ENCODE measurements at places on chromosomes 2 and 18.

GRCh38 chr2:216551234-216552068 is 52.8 kb downstream of the RPL37A start:
- no peak for DNase-seq

DNA sequence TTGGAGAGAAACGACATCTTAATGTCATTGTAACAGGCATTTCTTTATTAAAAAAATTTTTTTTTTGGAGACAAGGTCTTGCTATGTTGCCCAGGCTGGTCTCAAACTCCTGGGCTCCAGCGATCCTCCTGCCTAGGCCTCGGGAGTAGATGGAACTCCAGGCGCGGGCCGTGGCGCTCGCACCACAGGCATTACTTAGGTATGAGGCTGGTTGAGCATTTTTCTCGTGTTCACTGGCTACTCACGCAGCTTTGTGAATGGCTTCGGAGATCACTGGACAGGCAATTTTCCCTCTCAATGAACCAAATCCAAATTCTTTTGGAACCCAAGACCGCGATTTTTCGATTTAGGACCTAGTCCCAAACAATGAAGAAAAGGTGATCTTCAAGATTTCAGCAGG is 795 bp upstream of the TCF7L1 start:
- DNase-seq = no peak

GRCh38 chr2:196195758-196196157 is 24.4 kb upstream of the STK17B start:
- DNase-seq = no peak

- DNase-seq = no peak
Measured at GRCh38 chr2:152729844-152730243, 11.4 kb downstream of the ARL6IP6 start.

- no peak for DNase-seq
Measured at GRCh38 chr18:48337053-48337452, 72.1 kb downstream of the ZBTB7C start.
